ENCODE measurements at places on chromosomes 2 and 18.

DNA sequence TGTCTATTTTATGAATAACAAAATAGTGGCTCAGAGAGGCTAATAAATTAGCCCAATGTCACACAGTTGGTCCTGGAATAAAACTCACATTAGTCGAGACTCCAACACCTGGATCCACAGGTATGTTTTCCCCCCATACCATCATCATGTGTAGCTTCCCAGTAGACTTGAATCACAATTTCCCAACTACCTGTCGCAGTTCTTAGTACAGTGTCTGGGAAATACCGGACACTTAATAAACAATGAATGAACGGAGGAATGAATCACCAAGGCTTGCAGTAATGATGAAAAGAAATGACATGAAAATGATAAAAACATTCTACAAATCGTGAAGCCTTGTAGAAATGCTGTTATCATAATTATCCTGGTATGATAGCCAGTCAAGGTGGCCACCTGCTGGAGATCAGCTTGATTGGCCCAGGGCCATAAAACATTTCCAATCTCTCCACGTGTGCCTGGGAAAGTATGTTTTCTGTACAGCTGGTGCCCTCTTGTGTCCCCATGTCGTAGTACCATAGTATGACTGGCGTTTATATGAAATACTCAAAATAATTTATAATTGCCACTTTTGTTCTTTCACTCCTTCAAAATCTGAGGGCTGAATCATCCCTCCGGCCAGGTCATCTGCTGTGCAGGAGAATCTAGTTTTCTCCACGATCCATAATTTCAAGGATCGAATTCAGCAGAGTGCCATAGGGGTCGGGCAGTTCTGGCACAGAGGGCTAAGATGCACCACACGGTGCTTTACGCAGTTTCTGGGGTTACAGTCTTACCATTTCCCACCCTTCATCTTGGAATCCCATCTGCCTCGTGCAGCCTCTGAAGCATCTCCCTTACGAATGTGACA, 95.4 kb downstream of the LAMA1 start:
- DNase-seq, result no peak

DNA sequence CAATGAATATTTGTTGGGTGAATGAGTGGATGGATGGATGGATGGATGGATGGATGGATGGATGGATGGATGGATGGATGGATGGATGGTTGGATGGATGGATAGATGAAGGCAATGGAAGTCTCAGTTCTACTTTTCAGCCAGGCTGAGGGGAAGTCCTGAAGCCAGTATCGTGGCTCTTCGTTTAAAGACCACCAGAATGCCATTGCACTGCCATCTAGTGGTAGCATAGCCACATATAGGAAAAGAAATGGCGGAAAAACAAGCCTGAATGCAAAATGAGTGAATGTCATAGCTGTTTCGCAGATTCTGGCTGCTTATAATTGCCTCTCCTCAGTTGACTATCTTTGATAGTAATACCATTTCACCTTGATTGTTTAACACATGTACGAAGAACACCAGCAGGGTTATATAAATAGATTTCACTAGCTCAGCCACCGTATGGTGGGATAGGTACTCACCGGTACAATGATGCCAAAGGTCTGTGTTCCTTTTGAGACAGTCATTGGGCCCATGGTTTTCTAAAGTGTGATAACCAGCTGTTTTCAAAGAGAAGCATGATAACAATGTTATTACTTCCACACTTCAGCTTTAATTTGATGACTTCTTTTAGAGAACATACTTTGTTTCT, 62.3 kb upstream of the GREB1L start:
- peak; percentile 56 for DNase-seq

- DNase-seq, result no peak
These were observed 19.6 kb downstream of the MSH2 start for GRCh38 chr2:47422560-47422959.

- no peak for DNase-seq
These were observed 95.3 kb downstream of the GALR1 start for GRCh38 chr18:77344786-77345500.

- no peak for DNase-seq
These were observed 209.5 kb downstream of the PIK3C3 start for GRCh38 chr18:42164556-42164955.

DNA sequence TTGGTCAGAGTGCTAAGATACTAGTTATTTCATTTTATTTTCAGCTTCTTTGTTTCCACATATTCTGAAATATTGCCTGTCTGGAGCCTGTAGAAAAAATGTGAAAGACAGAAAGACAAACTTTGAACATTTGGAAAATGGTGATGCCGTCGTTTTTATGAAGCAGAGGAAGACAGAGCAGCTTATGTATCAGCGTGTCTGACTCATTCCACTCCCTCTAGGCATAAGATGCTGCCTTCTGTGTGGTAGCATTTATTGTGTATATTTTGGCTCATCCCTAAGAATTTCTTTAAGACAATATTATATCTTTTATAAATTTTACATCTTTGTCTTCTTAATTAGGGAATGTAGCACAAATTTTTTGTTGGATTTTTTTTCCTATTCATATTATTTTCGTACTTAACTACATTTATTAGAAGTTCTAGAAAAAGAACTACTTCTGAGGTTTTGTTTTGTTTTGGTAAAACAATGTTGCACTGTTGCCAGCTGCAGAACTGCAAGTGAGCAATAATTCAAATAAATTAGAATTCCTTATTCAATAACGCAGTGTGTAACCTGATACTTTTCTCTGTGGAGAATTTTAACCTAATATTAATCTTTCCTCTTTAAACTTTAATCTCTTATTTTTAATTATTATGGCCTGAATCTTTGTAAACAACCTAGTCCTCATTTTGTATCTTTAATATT, 300.4 kb downstream of the ZNF407 start:
- no peak for DNase-seq

DNA sequence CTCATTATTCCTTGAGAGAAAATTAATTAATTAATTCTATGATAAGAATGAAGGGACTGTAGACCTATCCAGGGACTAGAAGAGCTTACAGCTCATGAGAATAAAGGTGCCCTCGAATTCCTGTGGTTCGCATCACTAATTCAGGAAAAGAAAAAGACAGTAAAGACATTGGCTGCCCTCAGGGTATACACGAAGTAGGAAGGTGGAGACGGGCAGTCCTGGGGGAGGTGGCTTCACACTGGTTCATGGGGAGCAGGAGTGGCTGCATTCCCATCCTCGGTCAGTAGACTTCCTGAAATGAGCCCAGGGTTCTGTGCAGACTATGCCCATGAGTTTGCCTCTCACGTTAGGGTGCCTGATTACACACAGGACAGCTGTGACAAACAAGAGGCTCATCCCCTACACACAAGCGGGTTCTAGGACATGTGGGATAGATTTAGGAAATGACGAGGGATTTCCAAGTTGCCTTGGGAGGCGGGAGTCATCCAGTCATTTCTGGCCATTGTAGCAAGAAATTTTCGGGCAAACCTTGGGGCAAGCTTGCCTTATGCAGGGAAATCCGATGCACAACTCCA, 282.2 kb downstream of the CYP26B1 start:
- DNase-seq, result no peak

GRCh38 chr2:27967076-27967475, 76.5 kb downstream of the BABAM2 start:
- no peak for DNase-seq

DNA sequence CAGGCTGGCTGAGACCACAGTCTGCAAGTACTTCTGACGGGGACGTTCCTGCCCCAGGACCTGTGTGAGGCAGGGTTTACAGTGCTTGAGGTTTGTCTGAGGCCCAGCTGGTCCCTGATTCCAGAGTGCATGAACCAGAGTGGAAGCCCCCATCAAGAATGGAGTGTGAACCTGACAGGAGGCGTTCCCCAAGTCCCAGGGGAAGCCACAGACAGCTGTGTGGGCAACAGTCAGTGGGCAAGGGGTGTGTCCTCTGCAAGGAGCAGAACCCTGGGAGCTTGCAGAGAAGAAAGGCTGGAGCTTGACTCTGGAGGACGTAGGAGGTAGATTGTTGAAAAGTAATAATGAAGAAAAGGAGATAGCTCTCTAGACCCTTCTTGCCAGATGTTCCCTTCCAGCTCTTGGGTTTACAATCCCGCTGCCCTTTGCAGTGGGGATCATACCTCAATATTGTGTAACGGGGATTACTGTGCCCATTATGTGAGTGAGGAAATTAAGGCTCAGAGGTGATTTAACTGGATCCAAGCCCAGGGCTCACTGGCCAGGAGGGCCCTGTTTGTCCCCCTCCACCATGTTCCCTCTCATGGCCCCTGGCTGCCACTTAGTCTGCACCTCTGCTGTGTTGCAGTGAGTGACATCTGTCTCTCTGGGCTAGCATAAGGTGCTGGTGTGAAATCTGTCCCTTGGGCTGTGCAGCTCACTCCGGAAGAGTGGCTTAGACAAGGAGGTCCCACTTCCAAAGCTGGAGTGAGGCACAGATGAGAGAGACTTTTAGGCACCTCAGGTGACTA, 6.2 kb downstream of the DBI start:
- no peak for DNase-seq

DNA sequence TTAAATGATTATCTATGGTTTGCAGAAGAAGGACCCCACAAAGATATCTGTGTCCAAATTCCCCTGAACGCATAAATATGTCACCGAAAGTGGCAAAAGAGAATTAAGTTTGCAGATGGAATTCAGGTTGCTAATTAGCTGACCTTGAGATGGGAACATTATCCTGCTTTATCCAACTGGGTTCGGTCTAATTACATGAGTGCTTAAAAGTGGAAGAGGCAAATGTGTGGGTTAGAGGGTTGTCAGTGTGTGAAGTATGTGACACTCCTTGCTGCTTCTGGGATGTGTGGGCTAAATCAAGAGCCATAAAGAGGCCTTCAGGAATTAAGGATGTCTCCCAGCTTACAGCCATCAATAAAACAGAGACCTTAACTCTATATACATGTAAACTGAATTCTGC, 53.5 kb downstream of the CDH19 start:
- DNase-seq, result no peak

DNA sequence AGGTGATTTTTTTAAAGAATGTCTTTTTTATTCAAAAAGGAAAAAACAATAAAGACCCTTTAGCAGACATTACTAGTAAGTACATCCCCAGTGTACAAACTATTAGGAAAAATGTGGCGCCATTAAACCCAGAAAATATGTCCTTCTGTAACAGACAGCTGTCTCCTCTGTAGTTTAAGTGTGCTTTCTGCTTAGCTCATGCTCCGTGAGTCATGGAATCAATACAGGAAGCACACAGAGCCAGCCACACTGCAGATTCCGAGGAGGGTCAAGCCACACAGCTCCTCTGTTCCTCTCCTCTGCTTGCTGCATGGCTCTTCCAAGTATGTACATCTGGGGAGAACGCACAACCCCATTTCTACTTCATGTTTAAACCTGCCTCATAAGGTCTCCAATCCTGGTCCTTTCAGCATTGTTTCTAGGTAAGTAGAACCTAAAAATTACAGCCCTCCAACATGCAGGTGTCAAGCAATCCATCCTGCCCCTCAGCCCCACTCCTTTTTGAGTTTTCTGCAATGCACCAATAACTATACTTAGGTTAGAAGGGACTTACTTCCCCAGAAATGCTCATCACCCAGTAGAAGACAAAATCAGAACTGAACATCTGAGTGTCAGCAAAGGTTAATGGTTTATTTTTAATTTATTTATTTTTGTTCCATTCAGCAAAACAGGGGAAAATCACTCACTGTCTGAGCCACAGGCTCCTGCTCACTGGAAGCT, 37.5 kb downstream of the ACVR1 start:
- no peak for DNase-seq

- no peak for DNase-seq
These were observed 344.7 kb upstream of the SYT4 start for GRCh38 chr18:43622024-43622423.

- DNase-seq, result no peak
These were observed 10.2 kb downstream of the INSIG2 start for GRCh38 chr2:118098307-118099030.

GRCh38 chr2:28833740-28834470, 23.3 kb downstream of the SPDYA start:
- no peak for DNase-seq

DNA sequence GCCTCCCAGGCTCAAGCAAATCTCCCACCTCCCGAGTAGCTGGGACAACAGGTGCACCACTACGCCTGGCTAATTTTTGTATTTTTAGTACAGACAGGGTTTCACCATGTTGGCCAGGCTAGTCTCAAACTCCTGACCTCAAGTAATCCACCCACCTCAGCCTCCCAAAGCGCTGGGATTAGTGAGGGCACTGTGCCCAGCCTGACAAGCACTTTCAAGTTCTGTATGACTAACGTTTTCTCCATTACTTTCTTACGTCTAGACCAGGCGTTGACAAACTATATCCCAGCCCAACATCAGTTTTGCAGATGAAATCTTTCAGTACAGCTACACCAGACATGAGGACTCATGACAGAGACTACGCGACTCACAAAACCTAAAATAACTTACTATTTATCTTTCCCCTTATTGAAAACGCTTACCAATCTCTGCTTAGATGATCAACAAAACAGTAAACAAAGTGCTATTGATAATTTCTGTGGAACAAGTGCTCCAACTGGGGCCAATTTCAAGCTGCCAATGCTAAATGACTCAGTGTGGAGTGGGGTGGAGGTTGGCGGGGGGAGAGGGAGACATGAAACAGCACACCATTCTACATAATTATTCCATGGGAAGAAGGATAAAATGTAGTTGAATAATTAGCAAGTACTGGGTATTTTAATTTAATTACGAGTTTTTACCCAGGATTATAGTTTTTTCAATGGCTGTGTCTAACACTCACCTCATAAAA, 59.1 kb downstream of the SAP130 start:
- no peak for DNase-seq

DNA sequence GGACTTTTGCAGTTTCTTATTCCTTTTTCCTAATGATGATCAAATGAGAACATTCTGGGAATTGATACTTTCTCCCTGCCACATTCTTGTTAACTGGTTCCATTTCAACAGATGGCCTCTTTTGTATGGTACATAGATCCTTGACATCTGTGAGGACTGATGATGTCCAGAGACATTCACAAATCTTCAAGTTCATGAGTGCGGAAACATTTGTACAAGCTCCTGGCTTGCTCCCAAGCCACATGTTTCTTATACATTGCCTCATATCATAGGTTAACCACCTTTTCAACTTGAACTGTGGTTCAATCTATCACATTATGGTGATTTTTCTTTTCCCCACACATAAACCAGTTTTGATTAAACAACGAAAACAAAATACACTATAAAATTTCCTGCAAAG, 267.3 kb downstream of the CLIP4 start:
- no peak for DNase-seq
